AG09309 (cell line): ENCODE measurements at places on chromosomes 4 and X.

GRCh38 chr4:77505275-77505957, 100.2 kb upstream of the CXCL13 start:
- DNase-seq, result no peak

- no peak for DNase-seq
These were observed 34.9 kb upstream of the ASB12 start for GRCh38 chrX:64265265-64265664.

DNA sequence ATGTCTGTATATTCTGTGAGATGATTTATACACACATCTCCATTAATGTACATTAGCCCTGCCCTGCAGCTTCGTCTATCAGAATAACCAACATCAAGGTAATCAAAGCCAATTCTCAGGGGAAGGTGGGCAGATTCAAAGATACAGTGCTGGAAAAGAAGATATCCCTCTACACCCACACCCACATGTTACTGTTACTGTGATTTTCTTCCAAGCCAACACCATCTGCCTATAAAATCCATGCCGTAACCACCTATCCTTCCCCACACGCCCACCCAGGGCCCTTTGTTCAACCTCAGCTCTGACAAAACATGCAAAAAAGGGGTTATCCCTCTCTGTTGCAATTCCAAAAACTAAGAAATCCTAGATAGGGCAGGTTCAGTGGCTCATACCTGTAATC, 20.0 kb downstream of the OPHN1 start:
- DNase-seq, result no peak

DNA sequence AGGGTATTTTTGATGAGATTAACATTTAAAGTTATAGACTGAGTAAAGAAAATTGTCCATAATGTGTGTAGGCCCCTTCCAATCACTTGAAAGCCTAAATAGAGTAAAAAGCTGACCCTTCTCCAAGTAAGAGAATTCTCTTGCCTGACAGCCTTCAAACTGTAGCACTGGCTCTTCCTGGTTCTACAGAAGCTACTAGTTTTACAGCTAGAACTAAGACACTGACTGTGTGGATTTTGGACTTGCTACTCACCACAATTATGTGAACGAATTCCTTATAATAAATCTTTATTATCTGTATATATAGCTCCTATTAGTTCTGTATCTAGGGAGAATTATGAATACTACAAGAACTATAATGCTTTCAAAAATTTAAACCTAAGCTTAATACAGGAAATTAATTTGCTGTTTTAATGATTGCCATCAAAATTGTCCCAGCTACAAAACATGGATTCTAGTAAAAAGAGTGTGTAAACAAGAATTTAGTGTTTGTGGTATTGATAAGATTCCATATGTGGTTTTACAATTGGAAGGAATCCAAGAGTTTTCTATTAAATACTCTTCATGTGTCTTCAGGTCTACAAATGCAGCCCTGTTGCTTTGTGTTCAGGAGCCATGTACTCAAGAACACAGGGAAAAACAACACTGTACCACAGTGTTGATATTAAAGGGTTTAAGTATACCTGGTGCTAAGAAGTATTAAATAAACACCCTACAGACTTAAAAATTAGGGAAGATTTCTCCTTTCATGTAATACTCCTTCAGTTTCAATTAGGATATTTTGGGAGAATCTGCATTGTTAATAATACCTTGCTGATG, 366.5 kb downstream of the CXXC4 start:
- no peak for DNase-seq

- no peak for DNase-seq
These were observed 42.2 kb downstream of the SMIM10L2A start for GRCh38 chrX:135463937-135464336.

DNA sequence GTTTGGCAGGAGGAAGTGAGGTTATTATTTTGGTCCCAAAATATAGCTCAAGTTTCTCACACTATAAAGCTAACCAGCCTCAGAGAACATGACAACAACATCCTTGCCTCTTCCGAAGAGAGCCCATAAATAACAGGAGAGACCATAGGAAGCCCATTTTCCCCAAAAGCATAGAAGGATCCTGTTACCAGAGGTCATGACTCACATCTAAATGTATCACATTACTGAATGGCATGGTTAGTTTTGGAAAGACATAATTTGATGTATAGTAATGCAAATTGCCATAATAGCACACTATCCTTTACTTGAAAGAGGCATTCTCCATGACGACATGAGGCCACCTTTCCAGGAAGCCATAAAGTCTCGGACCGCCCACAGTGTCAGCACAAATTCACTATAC, 238.8 kb upstream of the GRIA3 start:
- DNase-seq, result no peak

DNA sequence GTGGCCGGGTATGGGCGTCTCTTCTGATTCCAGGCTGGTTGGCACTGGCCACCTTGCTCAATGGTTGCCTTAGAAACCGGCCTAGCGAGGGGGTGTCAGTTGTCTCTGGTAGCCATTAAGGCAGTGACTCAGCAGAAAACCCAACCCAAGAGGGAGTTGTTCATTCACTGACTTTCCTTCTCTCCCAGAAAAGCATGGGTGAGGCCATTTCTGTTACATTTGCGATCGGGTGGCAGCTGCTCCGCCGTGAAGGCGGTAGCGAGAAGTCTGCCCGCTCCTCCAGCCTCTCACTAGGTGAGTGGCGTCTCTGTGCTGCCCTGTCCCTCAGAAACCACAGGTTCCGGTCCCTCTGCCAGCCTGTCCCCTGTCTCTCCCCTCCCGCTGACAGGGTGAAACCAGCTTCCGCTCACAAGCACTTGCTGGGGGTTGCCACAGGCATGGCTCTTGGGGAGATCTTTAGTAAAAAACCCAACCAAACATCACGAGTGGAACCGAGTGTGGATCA, 17.4 kb downstream of the IRAK1 start:
- peak; percentile 57 for DNase-seq

DNA sequence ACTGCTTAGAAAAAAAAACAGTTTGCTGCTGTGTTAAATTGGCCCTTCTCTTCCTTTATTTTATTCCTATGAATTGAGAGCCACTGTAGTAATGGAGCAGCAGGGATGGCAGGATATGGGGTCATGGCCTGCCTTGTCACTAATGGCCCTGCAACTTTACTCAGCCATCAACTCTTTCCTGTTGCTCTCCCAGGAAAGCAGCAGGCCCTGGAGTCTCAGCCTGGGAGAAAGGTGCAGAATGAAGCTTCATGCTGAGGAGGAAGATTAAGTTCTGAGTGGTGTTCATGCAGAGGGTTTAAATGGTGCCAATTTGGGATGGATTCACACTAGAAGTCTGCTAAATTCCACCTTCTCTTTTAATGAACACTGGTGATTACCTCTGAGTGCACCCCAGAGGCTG, 285.6 kb downstream of the GPAT3 start:
- no peak for DNase-seq

DNA sequence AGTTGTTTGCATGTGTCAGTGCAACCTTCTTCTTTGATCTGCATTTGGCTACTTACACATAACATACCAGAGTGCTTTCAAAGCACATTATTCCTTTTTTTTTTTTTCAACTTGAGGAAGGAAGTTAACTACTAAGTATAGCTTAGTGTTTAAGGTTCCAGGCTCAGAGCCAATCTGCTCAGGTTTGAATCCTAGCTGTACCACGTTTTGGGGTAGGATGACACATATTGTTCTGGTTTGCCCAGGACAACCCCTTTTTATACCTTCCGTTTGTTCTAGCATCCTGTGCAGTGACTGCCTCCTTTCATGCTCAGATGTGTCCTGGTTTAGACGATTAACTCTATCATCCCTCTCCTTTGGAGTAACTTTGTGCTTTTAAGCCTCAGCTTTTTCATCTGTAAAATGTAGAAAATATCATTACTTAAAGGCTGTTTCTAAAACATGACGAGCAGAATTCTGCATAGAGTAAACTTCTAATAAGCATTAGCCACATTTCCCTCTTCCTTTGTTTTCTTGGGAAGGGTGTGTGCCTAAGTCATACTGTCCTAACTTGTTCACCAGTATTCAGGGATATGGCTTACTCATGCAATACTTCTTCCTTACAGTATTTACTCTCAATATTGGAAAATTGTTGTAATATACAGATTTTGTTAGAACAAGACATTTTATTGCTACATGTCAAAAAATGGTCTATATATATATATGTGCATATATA, 281.3 kb downstream of the C4orf33 start:
- no peak for DNase-seq

- no peak for DNase-seq
These were observed 147.0 kb upstream of the ARHGEF9 start for GRCh38 chrX:63932006-63932405.

GRCh38 chrX:133607419-133608348, 192.4 kb upstream of the GPC4 start:
- no peak for DNase-seq

GRCh38 chr4:93066749-93067148, 761.8 kb upstream of the ATOH1 start:
- no peak for DNase-seq

DNA sequence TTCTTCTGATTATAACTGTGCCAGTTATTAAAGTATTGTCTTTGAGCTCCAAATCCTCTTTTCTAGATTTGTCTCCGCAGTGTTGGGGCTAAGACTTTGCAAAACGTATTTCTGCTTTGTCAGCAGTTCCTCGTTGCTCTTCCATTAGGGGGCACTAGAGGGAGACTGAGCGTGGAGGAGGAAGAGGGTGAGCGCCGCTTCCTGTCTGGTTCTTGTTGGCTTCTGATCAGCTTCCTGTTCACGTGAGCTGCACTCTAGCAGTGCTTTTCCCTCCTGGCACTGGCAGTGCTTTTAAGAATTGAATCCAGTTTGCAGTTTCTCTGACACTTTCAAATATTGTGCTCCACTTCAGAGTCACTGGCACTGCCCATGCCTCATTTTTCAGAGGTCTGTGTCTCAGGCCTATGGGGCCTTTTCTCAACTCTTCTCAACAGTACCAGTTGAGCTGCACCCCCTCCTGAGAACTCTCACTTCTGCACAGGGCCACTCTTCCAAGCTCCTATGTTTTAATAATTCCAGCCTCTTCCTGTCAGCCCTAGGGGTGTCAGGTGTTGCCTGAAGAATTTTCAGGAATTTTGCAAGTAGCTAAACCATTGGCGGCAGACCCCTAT, 54.4 kb upstream of the LCORL start:
- DNase-seq, result no peak

GRCh38 chrX:138057883-138058282, 492.0 kb downstream of the ZIC3 start:
- DNase-seq, result no peak

GRCh38 chr4:188127214-188127874, 11.9 kb upstream of the TRIML1 start:
- DNase-seq, result peak; percentile 46

DNA sequence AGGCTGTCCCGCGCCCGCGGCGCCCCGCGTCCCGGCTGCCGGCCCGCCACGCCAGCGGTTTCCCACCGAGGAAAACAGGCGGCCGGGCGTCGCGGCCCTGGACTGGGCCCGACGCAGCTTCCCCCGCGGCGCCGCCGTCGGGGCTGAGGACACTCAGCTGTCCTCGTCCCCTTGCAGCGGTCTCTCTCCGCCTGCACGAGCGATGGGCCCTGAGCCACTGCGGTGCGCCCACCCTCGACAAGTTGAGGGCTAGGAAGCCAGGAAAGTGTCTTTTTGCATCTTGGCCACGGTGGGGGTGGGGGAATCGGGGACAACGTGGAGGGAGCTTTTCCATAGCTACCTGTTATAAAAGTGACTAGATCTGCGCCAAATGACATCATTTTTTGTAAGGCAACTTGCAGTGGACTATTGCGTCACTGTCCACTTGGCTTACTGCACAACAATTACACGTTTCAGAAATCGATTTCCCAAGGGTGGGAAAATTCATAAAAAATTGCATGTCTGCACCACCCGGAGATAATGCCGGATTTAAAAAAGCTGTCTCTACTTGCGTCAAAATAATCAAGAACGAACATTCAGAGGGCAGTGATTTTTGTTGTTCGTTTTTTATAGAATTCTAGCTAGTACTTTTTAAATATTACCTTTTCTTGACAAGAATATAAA, 1.1 kb downstream of the KLHL15 start:
- DNase-seq, result peak; percentile 49

DNA sequence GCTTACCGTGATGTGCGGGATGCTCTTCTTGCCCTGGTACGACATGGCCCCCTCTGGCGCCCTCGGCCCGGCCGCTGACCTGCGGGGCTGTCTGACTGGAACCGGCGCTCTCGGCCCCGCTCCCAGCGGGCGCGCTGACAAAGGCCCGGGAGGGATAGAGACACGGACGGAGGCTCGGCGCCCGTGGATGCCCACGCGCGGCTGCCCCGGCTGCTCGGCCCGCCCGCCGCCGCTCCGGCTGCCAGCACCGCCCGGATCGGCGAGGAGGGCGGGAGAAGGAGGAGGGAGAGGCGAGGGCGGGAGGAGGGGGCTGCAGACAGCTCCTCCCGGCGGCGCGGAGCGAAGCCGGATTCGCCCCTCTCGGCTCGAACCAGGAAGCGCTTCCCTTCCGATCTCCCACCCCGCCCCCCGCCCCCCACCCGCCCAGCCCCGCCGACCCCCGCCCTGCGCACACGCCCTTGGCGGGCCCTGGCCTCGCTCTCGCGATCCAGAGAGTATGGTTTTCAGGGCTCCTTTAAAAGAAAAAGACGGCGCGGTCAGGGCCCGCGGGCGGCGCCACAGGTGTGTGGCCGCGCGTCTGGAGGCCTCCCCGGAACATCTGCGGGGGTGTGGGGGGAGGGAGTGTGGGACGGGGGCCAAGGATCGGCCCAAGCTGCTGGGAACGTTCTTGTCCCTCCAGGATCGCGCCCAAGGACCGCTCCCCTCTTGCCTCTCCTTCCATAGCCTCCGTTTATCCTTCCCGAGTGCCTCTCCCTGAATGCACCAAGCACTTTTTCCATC, 4.5 kb downstream of the CRMP1 start:
- no peak for DNase-seq

DNA sequence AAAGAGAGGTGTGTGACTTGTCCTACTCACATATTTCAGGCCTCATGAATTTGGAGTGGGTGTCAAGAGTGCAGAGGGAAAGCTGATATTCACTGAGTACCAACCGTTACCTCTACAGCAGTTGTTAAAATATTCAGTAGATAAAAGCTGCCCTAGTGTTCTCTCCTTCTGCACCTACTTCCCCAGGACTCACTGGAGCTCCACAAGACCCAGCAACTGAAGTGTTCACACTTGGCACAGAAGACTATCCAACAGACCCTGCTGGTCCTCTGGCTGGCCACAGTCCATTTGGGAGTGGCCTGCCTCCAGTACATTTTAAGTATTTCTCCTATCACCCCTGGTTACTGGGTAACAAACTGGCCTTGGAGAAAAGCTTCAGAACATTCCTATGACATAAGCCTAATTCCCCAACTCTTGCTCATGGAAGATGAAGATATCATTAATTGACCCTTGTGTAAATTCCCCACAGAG, 70.8 kb downstream of the PPARGC1A start:
- DNase-seq, result no peak

DNA sequence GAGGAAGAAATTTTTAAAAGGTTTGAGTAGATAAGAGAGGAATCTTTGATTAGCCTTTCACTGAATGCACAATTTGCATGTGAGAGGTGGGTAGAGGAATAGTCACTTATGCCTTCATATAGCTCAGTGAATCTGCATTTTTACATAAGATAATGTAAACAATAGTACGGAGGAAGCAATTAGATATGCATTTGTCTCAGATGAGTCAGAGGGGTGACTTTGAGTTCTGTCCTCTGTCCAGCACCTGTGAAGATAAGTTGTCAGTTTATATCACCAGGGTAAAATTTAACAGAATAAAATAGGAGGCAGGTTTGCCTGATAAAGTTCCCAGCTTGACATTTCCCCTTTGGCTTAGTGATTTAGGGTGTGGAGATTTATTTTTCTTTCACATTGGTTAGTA, 841.9 kb downstream of the PCDH18 start:
- DNase-seq, result no peak
